ENCODE measurements at places on chromosomes 16 and 17.

- DNase-seq, result no peak
Observed at GRCh38 chr16:72677662-72678447, 370.1 kb downstream of the ZFHX3 start.

DNA sequence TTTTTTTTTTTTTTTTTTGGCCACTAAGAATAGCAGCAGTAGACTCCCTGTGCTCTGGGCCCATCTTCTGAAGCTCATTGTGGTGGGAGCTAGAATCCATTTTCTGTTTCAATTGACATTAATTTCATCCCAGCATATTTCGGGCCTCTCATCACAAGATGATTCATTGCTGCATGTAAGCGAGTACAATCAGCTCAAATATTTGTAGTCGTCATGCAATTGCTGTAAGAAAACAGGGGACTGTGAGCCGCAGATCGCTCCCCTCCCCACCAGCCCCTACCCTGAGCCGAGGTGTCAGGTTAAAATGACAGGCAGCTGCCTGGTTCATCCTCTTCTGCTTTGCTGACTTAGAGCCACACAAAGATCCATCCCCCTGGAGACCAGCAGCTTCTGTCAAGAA lies 358.8 kb upstream of the CDH5 start:
- no peak for DNase-seq

GRCh38 chr17:2481760-2482159 lies 29.9 kb downstream of the METTL16 start:
- DNase-seq, result no peak

DNA sequence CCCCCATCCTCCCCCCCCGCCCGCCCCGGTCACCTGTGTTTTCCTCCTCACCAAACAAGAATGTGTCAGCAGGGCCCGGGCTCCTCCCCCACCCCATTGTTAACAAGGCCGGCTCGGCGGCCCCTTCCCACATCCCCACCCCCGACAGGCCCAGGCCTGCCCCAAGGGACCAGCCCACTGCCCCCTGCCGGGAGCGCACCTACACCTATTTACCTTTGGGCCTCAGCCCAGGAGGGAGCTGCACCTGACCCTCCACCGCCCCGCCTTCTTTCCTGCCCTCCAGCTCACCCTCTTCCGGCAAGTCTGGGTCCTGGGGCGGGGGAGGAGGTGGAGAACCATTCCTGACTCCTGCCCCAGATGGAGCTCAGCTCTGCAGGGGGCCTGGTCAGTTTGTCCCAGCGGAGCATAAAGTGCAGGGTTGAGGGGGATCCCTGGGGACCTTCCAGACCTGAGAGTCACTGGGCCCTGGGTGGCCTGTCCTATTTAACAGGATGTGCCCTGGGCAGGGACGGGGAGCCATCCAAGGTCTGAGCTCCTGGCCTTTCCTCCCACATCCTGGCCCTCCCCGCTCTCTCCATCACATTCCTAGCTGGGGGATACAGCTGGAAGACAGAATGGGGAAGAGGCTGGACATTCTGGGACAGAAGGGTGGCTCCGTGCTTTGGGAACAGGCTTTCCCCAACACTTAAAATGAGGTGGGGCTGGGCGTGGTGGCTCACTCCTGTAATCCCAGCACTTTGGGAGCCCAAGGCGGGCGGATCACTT lies 8.3 kb downstream of the FOXJ1 start:
- DNase-seq, result no peak

DNA sequence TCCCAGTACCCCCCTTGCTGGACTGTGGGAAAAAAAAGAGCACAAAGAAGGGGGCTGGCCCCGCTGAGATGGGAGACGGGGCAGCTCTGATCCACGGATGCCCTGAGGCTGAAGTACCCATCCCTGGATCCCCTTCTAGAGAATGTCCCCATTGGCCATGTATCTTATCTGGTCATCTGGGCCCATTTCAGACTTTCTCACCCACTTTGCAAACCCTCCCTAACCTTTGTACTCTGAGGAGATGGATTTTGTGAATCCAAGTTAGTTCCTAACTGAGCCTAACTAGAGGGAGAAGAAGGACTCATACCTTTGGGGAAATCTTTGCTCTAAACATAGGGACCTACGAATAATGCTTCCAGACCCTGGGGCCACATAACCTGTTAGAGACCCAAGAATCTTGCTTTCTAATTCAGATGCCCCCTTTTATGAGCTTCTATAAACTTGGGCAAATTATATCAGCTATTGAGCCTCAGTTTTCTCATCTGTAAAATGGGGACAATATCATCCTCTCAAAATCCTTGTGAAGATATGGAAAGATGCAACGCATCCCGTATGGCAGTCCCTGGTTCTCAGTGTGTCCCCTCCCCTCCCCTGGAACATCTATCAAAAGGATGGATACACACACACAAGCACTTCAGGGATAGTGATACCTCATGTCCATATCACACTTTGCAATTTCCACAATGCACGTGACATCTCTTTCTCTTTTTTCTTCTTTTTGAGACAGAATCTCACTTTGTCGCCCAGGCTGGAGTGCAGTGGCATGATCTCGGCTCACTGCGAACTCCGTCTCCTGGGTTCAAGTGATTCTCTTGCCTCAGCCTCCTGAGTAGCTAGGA lies 16.8 kb upstream of the FZD2 start:
- DNase-seq, result no peak
